Ammon's horn (tissue), 1 donor: ENCODE measurements at places on chromosomes 2 and 18.
A peak's percentile ranks its signal among the peaks of the same experiment; 100 is the strongest.

DNA sequence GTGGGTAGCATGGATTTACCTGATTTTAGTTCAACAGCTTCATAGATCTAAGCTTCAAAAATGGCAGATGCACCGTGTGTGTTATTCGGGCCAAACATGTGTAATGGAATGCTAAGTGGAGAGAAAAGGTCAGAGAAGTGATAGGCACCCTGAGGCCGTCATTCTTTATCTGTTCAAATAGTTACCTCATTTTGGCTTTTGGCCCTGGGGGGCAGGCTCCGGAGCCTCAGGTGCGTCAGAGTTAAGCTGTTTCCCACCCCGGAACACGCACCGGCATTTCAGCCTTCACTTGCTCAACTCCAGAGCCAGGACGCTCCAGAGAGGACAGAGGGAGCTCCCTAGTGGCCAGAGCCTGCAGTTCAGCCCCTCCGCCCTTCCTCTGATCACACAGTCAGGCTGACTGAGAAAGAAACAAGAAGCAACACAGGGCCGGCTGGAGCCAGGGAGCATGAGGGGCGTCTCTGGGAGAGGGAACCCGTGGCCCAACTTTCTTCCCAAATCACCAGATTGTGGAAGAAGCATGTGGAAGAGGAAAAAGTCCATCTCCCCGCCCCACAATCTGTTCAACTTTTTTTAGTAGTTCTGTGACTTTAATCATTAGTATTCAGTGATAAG is 135.2 kb upstream of the EPC2 start:
- DNase-seq, result peak; percentile 88

DNA sequence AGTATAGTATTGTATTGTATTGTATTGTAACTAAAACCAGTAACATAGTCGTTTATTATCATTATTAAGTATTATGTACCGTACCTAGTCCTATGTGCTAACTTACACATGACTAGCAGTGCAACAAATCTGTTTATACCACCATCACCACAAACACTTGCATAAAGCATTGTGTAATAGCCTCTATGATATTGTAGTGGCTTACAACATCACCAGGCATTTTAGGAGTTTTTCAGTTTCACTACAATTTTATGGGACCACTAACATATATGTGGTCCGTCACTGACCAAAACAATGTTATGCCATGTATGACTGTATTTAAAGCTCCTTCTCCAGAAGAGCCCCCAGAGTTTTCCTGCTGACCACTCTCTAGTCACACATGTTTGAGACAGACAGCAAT is 306.2 kb downstream of the SETBP1 start:
- DNase-seq, result no peak

GRCh38 chr2:27797841-27798240 is 26.3 kb downstream of the MRPL33 start:
- no peak for DNase-seq

DNA sequence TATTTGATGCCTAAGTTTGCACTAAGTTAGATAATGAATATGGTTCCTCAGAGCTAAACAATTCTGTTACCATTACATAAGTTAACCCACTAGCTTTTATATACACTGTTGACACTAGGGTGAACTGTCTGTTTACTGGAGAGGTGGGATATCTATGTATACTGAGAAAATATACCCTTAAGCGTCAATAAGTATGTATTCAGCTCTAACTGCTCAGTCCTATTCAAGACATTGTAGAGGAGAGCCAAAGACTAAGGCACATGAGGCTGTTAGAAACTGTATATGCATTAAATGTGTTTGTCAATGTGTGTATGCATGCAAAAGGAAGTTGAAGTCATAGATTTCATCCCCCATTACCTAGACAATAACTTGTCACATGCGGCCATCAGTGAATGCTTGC is 710.0 kb downstream of the TDRD15 start:
- DNase-seq, result no peak

- DNase-seq, result no peak
Observed at GRCh38 chr2:159755788-159756187, 42.2 kb downstream of the CD302 start.

DNA sequence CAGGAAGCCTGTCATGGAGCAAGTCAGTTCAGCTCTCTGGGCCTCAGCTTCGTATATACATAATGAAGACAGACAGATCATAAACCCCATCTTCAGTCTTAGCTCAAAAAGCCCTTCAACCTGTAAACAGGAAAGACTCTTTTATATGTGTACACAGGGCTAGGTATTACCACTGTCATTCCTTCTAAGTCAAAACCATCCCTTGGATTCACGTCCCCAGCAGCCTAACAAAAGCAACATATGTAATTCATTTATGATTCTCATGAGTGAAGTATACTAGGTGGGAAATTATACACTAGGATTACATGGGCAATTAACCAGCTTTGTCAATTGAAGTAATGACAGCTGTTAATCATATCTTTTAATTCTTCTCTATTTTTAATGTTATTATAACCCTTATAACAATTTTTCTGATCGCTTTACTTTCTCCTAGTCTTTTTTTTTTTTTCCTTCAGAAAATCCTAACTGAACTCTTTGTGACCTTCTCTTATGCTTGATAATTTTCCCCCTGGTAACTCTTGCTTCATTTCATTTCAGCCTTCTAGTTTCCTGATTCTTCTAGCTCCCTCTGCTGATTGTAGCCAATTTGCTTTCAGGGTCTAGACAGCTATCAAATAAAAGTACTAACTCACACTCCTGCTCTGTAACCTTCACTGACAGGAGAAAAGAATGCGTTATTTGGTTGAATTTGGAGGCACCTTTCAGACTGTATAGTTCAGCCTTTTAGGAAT is 99.7 kb downstream of the RBM43 start:
- DNase-seq, result peak; percentile 42

- no peak for DNase-seq
Observed at GRCh38 chr2:172082105-172082943, 3.0 kb upstream of the DLX1 start.

DNA sequence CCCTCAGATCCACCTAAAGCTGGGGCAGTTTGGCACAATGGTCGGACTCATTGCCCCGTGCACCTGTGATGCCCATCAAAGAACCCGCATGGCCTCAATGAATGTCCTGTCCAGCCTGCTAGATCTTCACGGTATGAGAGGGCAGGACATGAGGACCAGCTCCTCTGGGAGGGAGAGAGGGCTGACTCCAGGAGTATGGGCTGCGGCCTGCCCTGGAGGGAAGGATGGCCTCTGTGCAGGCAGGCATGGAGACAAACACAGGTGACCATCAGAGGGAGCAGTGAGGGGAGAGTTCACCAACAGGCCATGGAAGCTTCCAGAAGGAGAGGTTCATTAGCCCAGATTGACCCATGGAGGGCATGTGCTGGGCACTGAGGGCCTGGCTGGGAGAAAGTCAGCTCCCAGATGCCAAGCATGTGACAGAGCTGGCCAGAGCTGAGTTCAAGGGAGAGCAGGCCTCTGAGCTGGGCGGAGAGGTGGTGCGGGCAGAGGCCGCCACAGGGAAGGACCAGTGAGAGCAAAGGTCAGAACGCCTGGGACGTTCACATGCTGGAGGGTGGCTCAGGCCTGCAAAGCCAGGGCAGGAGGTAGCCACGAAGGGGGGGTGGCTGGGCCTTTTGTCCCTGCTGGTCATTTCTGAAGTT is 36.2 kb downstream of the HJURP start:
- no peak for DNase-seq

GRCh38 chr18:50877545-50878265 is 1.2 kb upstream of the ME2 start:
- no peak for DNase-seq

DNA sequence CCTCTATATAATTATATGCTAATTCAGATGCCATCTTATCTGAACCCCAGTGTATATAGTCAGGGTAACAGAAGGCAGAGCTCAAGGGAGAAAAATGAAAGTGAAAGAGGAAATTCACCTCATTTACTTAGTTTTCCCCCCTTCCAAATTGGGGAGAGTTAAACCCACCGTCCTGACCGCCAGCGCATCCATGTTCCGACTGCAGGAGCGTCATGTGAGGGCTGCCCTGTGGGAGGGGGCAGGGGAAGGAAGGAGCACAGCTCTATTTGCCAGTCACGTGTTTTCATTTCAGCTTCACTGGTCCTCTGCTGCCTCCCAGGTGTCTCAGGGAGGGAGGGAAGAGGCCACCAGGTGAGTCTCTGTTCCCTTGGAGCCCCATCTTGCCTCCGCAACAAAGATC is 13.2 kb downstream of the CNNM4 start:
- DNase-seq, result no peak

DNA sequence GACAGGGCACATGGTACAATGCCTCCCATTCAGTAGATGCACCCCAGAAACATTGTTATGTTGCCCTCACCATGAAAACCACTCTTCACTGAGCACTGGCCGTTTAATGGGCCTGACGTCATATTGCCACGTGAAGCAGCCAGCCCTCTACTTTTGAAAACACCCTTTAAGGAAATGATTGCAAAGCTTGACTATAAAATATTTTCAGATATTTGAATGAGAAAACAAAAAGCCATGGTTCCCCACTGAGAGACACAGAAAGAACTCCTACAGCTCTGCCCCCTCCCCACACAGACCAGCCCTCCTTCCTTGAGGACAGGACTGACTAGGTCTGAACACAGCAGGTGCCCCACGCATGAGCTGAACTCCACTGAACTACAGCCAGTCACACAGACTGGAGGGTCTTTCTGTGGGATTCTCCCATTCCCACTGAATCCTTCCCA is 349.1 kb downstream of the ANAPC1 start:
- peak; percentile 40 for DNase-seq

GRCh38 chr2:140624200-140624599 is 1506.6 kb downstream of the LRP1B start:
- DNase-seq, result no peak

DNA sequence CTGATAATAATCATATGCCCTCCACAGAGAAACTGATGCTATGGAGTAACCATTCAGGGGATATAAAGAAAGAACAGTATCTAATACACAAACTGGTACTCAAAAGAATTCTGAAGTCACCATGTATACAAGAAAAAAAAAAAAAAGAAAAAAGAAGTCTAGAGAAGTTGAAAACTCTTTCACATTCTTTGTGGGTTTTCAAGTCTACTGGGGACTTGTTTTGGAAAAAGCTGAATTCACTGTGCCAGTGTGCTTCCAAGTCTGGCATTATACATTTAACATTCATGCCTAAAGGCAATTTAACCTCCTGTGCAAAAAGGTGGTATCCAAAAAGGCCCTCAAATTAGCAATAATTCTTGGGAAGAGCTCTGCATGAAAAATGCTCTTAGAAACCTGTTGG is 94.8 kb upstream of the ITGB6 start:
- no peak for DNase-seq
